ENCODE measurements at places on chromosomes 1 and 21.

GRCh38 chr1:101148980-101149379 lies 87.8 kb upstream of the S1PR1 start:
- no peak for DNase-seq

DNA sequence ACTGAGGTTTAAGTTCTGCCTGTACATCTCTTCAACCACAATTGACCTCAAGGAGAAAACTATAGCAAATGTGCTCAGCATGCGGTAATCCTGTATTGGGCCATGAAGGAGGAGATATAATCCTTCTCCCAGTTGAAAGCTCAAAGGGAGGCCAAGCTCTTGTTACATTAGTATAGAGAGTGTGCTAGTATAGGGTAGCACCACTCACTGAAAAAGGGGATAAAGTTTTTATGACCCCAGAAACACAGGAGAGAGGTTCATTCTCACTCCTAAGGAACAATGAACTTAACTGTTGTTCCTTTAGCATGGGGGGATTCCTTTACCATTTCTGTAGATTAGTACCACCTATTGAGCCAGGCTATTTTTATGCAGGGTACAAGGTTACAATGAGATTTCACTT lies 267.7 kb downstream of the LRRIQ3 start:
- no peak for DNase-seq

DNA sequence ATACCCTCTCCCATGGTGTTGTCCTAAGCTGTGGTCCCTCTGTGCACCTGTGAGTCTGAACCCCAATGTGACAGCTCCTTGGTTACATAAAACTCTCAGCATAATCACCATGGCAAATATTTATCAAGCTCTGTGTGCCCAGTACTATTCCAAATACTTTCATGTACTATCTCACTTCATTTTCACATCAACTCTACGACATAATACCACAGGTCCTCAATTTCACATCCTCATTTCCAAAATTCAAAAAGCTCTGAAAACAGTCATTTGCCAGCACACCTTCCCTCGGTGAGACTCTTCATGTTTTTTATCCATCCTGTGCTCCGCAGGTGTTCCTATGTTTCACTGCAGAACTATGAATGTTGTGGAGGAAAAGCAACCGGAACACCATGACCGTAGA lies 12.4 kb upstream of the CREG1 start:
- DNase-seq: no peak

DNA sequence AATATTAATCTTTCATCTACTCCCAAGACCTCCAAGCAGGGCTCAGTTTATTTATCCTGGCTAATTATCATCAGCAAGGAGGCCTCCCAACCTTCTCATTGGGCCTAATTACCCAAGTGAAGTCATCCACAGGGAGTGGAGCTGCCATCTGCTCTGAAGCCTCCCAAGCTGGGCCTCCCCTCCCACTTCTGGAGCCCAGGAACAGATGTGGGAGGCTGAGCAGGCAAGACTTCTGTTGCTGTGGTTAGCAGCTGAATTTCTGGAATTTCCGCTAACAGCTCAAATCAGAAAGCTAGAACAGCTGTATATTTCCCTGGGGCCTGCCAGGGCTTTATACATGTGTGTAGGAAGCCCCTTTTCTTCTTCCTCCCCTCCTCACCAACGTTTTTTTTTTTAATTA lies 127.5 kb downstream of the UCK2 start:
- no peak for DNase-seq

- no peak for DNase-seq
Measured at GRCh38 chr1:151362308-151363155, 10.0 kb downstream of the SELENBP1 start.

DNA sequence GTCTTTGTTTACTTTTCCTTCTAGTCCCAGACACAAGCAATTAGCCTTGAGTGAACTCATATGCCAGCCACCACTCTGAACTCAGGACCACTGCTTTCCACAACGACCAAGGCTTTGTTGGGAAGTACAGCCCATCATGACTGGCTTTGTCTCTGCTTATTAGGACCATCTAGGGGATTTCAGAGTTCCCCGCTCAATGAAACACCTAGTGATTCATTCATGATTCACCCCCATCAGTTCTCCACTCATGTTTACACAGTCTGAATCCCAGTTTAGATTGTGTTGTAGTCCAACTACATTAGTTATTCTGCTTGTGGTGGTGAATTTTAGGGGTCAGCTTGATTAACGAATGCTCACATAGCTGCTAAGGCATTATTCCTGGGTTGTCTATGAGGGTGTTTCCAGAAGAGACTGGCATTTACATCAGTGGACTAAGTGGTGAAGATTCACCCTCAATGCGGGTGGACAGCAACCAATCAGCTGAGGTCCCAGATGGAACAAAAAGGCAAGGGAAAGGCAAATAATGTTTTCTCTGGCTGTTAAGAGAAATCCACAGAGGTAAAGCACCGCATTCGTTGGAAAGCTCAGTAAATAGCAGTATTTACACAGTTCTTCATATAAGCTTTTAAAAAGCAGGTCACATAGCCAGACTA lies 122.7 kb downstream of the RGS21 start:
- DNase-seq: no peak

- no peak for DNase-seq
Measured at GRCh38 chr1:20978413-20978812, 191.3 kb upstream of the HP1BP3 start.
